ENCODE measurements at places on chromosomes 5 and 9.

DNA sequence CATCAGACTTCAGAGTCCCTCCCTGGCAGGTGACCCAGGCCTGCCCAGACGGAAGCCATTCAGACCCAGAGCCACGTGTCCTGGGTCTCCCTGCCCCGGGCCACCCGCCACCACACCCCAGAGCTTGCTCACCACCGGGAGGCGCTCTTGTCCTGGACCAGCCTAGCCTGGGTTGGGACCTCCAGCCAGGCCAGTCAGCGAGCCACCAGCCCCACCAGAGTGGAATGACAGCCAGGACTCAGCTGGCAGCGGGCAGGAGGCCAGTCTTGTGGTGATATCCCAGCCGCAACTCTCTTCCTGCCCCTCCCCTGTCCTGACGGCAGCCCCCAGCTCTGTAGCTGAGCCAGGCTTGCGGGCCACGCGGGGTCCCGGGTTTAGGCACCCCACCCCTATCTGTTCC lies 1.7 kb upstream of the PTGDS start:
- no peak for DNase-seq

- peak; percentile 15 for DNase-seq
These were observed 1.6 kb downstream of the ACSL6 start for GRCh38 chr5:132009706-132010405.

DNA sequence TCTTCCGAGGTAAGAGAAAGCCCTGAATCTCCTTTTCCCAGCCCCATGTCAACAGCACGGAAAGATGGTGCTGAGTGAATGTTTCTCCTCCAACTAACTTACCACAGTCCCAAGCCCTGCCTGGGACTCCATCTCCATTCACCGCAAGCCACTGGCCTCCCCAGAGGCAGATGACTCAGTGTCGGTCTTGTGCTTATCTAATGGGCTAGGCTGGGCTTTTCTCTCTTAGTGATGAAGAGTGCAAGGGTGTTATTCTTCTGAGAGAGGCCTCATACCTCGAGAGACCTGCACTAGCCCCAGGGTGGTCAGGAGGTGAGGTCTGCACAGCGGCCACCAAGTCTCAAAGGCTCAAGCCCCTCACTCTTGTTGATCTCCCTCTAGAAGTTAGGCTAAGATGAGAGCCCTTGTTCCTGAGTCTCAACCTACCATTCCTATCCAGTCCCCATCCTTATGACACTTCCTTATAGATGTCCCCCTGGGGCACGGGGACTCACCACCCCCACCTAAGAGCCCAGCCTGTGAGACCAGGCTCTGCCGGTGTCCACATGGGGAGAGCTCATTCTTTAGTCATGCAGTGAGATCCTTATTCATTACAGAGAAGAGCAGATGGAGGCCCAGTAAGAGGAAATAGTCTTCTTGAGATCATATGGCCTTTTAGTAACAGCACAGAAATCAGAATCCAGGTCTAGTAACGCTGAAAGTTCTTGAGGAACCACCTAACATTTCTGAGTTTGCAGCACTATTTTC lies 127.0 kb downstream of the SAXO1 start:
- no peak for DNase-seq

- DNase-seq = no peak
These were observed 8.2 kb downstream of the SLC22A5 start for GRCh38 chr5:132377738-132378137.

GRCh38 chr9:137095664-137096517 lies 9.1 kb downstream of the MAN1B1 start:
- DNase-seq = no peak

DNA sequence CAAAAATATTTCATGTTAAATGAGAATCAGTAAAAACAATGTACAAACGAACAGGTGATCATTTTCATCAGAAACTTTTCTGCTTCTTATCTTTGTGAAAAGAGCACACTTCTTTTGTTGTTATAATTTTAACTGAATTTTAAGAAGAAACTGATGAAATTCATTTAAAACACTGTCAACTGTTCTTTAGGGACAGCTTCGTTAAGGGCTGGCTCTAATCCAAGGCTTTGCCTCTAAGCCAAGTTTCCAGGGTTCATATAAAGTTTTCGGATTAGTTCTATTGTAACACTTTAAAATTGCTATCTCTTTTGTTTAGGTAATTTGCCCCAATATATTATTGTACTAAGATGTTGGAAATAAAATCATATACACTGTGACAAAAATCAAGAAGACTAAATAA lies 559.2 kb downstream of the TUSC1 start:
- DNase-seq = peak; percentile 13

DNA sequence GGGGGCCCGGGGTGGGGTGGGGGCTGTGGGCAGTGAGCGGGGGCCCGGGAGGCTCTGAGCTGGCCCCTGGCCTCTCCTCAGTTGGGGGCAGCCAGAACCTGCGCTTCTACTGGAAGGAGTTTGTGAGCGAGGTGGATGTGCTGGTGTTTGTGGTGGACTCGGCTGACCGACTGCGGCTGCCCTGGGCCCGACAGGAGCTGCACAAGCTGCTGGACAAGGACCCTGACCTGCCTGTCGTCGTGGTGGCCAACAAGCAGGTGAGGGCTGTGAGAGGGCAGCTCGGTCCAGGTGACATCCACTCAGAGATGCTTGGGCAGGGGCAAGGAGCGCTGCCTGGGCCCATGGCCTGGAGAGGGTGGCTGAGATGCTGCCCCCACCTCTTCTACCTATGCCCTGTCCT lies 3.4 kb downstream of the ARL10 start:
- no peak for DNase-seq

DNA sequence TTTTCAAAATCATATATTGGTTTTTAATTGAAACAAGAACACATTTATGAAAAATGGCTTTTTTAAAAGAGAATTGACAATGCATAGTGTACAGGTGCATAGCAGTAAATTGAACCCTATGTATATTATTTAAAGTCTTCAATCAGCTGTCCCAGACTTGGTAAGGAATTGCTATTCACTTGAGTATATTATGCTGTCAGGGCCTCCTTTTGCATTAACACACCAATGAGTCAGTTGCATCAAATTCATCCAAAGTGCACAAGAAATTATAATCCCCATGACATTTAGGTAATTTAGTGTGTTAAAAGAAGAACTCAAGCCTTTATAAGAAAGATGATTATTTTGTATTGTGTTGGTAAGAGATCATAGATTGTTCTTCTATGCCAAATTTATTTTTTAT lies 748.8 kb upstream of the RIOK2 start:
- no peak for DNase-seq

DNA sequence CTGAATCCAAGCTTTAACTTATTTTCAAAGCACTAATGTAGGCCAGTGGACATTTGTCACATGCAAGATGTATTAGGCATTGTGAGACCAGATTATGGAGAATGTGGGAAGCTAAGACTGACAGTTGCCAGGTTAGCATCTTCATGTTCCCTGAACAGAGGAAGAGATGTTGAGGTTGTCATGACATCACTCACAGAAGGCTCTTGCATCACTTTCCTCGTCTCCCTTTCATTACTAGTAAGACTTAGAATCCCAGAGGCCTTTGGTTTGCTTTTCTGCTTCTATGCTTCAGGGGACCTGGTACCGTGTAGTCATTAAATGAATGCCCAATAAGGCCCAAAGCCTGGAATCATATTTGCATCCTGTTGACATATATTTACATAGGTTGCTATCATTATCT lies 76.4 kb upstream of the RPS23 start:
- no peak for DNase-seq

- no peak for DNase-seq
These were observed 33.6 kb upstream of the NSMF start for GRCh38 chr9:137492464-137493363.

- peak; percentile 34 for DNase-seq
These were observed 10.0 kb upstream of the C5 start for GRCh38 chr9:121059998-121060636.

DNA sequence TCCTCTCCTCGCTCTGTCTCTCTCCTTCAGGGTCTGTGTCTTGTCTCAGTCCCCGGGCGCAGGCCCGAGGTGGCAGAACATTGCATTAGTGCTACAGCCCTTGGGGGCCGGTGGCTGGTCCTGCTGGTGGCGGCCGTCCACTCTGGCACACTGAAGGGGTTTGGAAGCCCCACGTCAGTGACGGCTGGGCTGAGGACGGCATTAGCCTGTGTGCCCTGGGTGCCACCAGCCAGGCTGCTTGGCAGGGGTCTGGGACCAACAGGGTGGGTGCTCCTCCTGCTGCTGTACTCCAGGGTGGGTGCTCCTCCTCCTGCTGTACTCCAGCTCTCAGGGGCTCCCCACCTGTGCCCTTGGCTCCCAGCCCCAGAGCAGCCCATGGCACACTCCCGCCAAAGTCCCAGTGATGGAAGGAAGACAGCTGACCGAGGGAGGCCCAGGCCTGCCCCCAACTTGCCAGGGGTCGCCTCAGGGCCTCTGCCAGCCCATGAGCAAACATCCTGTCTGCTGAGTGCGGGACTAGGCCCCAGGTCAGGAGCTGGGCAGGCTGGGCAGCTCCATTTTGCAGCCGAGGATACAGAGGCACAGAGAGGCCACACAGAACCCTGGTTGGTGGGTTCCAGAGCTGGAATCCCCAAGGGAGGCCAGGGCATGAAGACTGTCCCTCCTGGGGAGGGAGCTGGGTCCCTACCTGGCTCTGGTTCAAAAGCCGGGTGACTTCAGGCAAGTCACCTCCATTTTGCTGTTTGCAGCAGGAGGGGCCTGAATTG lies 27.3 kb downstream of the SARDH start:
- DNase-seq = no peak

DNA sequence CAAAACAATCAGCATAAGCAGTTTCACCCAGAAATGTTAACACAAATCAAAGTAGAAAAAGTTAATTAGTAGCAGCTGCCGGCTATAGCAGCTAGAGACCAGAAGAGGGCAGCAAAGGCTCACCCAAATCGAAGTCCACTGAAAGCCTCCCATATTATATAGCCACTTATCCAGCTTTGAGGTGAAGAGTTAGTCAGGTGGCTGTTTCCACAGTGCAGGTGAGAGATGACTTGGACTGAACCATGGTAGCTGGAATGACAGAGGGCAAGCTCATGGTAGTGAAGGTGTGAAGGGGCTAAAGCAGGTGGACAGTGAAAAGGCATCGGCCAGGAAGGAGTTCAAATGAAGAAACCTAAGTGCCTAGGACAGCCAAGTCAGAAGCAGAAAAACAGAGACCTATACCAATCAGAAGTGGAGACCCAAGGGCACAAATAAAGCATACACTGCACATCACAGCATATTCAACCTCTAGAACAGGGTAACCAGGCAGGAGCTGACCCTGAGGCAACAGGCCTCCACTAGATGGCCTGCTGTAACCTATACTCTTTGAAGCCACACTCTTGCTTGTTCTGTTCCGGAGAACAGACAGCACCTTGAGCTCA lies 7.2 kb upstream of the RNF38 start:
- DNase-seq = peak; percentile 65

DNA sequence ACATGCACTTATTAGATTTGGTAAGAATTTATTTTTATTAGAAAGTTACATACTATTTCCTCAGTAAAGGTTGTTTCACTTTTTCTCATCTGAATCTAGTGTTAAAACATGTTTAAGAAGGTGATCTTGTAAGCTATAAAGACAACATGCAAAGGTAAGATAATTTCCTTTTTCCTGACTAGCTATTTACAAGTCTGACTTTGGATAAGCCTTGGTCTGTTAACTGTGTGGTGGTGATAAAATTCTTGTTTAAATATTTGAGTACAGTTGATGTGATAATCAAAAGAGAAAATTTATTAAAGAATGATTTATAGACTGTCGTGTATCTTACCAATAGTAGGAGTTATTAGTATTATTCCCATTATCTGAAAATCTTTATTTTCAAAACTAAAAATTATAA lies 36.9 kb upstream of the GPR21 start:
- DNase-seq = no peak

- no peak for DNase-seq
These were observed 136.4 kb upstream of the TBC1D2 start for GRCh38 chr9:98391867-98392266.
